Stimulated activated memory B cell treated with anti-CD40 and anti-IgM and Interleukin-4, amounts not matched to agents 10 μg/mL and 1 μg/mL and 100 μg/mL, for 72 hours (primary cell): ENCODE measurements at places on chromosomes 4 and X.

DNA sequence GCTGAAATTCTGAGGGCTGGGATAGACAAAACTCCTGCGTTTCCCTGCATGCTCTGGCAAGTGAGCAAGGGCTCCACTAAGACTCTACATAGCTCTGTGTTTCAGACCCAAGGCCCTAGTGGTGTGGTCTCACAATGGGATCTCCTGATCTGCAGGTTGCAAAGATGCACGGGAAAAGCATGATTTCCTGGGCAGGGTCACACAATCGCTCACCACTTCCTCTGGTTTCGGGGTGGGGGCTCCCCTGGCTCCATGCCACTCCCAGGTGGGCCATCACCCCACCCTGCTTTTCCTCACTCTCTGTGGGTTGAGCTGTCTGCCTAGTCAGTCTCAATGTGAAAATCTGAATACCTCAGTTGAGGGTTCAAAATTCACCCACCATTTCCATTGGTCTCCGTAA is 111.5 kb downstream of the KLF8 start:
- ATAC-seq = no peak

DNA sequence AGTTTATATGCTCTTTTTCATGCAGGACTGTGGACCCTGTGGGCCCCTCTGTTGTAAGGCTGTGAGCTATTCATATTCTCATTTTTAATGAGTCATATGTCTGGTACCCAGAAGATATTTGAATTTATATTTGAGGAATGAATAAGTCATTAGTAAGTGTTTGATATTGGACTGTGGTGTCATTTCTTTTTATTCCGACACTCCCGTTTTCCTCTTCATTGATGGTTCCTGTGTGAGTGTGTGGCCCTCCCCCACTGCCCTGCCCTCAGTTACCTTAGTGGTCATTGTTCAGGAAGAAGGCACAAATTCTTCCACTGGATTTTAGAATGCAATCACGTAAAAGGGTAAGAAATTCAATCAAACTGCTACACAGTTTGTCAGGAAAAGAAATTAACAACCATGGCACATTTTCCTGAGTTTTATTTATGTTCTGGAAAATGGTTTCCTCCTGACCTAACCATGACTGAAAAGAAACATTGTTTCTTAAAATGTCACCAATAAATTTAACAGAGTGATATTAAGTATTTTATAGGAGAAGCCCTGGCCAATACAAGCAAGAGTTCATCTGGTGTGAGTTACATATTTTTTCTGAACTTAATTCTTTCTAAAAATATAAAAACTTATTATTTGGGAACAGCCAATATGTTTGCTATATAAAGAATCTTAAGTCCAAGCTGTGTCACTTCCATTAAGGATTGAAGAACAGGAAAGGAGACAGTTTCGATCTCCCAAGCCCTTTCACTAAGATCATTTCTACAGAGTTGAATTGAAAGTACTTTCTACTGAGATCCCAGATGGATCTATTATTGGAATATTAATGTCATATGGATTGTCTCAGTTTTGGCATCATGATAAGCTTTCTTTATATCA is 370.5 kb upstream of the ANXA10 start:
- no peak for ATAC-seq

DNA sequence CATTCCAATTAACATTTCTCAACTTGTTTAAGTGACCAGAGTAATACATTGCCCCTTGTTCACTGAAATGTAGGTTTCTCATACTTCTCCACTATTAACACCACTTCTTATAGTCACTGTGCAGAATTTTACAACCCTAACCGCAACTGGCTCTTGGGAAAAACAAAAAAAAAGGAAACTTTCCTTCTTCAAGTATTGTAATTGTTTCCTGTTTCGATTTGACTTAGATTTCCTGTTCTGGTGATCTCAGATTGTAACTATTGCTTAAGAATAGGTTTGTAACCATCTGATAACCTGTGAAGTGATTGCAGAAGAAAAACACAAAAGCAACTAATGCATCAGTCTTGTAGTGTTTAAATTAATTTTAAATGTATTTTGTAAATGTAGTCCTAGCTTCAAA is 594.7 kb upstream of the GALNT7 start:
- ATAC-seq = no peak

GRCh38 chrX:17692709-17693346 is 44.5 kb upstream of the SCML1 start:
- no peak for ATAC-seq

DNA sequence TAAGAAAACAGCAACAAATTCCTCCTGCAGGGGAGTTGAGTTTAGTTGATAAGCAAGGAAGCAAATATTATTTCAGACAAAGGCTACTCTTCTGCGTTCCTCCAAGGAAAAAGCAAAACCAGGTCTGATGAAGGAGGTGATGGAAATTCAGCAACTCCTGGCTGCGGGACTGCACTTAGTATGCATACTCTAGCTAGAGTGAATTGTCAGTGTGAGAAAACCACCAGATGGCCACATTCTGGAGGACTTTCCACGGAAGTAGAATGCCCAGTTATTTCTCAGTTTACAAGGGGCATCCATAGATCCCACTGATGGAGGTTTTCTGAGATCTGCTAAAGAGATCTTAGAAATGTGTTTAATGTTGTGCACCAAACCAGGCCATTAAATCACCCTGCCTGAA is 338.6 kb upstream of the PUDP start:
- no peak for ATAC-seq

DNA sequence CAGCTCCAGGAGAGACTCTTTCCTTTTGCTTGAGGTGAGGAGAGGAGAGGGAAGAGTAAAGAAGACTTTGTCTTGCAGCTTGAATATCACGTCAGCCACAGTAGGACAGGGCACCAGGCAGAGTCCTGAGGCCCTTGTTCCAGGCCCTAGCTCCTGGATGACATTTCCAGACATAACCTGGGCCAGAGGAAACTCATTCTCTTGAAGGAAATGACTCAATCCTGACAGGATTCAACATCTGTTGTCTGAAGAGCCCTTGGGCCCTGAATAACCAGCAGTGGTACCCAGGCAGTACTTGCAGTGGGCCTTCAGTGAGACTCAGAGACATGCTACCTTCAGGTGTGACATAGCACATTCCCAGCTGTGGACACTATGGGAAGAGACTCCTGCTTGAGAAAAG is 62.8 kb downstream of the FGF16 start:
- no peak for ATAC-seq

- no peak for ATAC-seq
These were observed 170.0 kb upstream of the GLRA2 start for GRCh38 chrX:14359316-14359715.

DNA sequence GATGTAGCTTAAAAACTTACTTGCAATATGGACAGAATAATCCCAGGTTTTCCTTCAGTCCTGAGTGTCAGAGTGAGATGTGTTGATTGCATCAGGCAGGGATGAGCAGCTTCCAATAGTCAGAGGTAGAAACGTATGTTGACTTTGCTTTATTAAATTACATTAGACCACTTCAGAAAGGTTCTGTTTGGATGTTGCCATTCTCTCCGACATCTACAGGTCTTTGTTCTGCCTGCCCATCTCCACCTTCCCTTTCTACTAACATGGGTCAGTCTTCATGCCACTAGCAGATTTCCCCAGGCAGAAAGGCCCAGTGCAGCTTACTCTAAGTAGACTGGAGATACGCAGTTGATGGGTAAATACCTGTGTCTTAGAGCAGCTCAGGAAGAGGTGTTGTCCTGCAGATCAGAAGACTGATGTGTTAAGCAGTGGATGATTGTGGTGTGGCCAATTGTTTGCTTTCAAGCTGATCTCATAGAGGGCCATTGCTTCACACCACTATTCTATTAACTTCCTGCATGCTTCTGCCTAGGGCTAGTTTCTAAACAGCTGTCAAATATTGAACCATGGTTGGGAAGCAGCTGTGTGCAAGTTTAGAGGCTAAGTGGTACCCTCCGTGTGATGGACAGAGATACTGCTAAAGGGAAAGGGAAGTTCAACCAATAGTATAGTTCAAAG is 1.8 kb downstream of the FRMPD4 start:
- no peak for ATAC-seq

- ATAC-seq = no peak
These were observed 20.0 kb upstream of the FTHL17 start for GRCh38 chrX:31091819-31092218.

GRCh38 chr4:185480016-185480732 is 8.6 kb upstream of the CCDC110 start:
- ATAC-seq = no peak

DNA sequence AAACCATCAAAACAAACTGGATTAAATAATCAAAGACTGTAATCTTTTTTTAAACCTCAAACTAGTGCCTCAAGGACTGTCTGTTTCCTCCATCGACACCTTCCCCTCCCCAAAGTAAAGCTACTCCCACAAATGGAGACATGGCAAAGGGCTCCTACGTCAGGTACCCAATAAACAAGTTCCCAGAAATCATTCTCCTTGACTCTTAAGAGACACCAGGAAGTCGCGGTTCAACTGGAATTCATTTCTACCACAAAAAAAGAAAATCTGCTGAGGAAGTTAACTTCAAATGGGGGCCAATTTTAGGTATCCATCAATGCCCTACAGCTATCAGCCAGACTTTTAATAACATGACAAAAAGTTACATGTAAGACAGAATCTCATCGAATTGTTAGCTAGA is 2.5 kb downstream of the RPS4X start:
- no peak for ATAC-seq

DNA sequence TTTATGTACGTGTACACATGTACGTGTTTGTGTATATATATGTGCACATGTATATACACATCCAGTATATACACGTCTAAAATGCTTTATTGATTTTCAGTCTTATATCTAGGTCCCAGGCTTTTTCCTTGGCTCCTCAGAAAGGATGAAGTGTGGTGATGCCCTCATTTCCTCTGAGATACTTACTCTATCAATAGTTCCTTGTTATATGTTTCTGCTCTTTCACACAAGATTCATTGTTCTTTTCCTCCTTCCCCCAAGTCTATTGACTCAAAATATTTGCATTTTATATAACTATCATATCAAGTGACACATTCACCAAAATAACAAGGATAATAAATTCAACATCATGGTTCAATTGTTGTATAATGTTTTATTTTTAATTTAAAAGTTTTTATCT is 359.2 kb downstream of the EPHA5 start:
- ATAC-seq = no peak

DNA sequence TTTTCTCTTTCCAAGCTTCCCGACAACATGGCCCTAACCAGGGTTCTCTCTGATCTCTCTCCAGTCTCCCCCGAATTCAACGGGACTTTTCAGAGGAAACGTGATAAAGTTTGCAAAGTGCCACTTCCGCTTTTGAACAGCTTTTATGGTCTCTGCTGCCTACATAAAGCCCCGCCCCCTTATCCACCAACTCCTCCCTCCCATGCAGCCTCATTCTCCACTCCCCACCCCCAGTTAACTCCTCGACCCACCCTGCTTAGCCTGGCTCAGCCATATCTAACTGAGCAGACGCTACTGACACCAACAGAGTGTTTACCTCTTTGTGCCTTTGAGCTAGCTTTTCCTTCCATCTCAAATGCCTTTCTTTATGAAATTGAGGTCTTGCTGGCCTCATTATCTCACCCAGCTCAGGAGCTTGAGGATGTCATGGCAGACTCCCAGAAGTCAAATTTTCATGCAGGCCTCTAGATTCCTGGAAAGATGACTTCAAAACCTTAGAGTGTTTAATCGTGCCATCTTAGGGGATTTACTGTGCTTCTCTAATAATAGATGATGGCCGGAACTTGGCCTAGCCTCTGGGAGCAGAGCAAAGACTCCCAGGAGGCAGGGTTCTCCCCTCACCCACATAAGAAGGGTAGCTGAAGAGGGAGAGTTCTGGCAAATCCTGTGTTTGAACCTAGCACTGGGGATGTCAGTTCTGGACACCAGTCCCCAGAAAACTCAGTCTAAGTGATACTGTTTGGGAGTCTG is 606.0 kb downstream of the BCOR start:
- ATAC-seq = peak; percentile 86

DNA sequence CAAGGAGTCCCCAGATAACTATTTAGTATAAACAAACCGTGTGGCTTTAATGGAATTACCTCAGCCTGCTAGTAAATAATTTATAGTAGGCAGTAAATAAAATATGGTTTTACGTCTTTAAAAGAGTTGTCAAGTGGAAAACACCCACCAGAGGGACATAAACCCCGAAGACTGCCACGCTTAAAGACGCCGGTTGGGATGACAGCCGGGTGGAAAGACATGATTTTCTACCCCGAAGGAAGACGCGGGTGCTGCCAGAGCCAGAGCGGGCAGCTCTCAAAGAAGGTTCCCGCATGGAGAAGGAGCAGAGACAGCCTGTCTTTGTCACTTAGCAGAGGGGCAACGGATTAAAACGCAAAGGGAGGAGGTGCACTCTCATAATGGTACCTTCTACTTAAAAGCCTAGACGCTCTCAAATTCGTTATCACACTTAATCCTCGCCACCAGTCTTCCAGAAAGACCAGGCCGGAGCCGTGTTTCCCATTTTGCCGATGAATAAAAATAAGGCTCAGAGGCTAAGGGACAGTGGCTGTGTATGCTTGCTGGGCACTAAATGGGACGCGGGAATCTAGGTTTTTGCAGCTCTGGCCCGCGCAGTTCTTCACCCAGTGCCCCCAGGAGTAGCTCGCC is 140.5 kb upstream of the ZIC3 start:
- no peak for ATAC-seq
